ENCODE measurements at places on chromosomes 5 and 9.

DNA sequence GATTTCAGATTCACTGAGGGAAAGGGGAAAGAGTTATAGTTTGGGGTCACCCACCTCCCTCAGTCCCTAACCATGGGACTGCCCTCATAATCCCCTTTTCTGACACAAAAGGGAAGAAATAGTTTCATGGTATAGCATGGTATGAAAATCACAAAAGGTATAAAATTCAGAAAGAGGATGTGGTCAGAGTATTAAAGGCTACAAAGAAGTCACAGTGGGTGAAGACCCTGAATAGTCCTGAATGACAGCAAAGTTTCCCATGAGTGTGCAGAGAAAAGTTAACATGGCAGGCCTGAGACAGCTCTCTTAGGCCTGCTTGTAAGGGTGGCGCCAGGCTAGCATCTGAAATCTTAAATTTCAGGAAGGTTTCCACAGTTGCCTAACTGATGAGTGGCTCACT lies 290.6 kb upstream of the ZNF608 start:
- DNase-seq, result no peak

DNA sequence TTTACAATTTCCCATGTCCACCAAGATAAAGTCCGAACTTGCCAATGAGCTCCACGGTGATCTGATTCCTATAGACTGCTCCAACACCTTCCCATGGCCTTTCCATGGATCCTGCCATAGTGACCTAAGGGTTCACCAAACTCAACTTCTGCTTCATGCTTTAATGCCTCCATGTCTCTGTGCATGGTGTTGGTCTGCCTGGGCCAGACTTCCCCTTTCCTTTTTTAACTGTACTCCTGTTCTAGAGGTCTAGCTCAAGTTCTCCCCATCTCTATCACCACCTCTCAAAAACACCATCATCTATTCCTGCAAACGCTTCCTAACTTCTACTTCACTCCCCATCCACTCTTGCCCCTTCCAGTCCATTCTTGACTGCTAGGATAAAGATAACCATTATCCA lies 14.8 kb upstream of the SMARCA2 start:
- no peak for DNase-seq

DNA sequence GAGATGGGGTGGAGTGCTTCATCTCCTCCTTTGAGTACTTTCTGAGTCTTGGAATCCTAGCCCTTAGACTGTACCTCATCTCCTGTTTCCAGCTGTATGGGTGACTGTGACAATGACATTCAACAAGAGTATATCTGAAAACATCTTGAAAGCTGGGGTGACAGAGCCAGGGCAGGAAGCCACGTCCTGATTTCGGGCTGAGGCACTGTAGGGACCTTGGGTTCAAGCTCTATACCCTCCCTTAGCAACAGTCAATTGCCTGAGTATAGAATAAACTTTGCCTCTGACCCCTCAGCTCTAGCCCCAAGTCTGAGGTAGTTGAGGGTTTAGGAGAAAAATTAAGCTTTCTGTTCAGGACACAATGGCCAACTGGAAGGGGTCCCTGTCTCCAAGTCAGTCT lies 6.3 kb downstream of the FOXE1 start:
- DNase-seq, result no peak

- DNase-seq, result no peak
Observed at GRCh38 chr5:145975361-145976066, 39.1 kb downstream of the SH3RF2 start.

DNA sequence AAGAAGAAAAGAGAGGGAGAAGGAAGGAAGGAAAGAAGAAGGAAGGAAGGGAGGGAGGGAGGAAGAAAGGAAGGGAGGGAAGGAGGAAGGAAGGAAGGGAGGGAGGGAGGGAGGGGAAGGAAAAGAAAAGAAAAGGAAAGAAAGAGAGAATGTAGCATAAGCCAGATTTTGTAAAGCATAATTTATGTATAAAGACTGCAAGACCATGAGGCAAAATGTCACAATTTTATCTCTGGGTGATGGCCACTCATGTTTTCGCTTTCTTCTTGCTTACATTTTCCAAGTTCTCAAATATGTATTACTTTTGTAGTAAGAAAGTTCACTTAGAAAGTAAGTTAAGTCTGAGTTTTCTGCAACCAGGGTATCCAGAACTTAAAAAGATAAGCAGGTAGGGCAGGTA lies 3.4 kb upstream of the RNF183 start:
- no peak for DNase-seq

DNA sequence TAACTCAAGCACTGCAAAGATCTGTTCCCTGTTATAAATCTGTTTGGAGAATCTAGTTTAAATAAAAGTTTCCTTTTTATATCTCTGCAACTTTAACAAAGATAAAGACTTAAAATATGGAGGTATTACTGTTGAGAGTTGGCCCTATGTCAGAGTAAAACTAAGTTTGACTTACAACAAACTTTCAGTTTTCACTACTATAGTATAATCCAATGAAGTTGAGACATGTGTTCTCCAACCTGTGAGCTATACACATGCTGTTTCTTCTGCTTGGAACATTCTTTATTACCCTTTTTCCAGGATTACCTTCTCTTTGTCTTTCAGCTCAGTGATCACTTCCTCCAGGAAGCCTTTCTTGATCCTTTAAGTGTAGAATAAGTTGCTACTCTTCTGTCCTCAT lies 1109.3 kb downstream of the MAT2B start:
- no peak for DNase-seq

GRCh38 chr5:107937651-107938355 lies 267.1 kb upstream of the EFNA5 start:
- no peak for DNase-seq

DNA sequence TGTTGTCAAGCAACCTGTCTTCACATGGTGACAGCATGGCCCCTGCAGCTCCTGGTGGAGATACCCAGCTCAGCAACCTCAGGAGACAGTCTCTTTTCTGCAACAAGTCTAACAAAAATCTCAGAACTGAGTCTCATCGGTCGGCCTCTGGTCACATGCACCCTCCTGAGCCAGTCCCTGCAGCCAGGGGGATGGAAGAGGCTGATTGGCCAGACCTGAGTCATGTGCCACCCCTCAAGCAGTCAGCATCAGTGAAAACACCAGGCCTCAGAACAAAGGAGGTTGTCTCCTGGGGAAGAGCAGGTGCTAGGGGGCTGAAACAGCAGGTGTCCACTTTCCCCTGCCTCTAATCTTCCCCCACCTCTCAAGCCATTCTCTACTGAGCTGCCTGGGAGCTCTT lies 54.4 kb downstream of the SMIM23 start:
- no peak for DNase-seq

GRCh38 chr9:114000063-114000454 lies 78.0 kb downstream of the AMBP start:
- DNase-seq, result no peak

- DNase-seq, result peak; percentile 71
Observed at GRCh38 chr9:130732136-130732535, 38.6 kb downstream of the EXOSC2 start.

- no peak for DNase-seq
Observed at GRCh38 chr9:100306283-100306682, 46.5 kb downstream of the TEX10 start.

GRCh38 chr9:71886541-71886940 lies 24.5 kb downstream of the ABHD17B start:
- no peak for DNase-seq

DNA sequence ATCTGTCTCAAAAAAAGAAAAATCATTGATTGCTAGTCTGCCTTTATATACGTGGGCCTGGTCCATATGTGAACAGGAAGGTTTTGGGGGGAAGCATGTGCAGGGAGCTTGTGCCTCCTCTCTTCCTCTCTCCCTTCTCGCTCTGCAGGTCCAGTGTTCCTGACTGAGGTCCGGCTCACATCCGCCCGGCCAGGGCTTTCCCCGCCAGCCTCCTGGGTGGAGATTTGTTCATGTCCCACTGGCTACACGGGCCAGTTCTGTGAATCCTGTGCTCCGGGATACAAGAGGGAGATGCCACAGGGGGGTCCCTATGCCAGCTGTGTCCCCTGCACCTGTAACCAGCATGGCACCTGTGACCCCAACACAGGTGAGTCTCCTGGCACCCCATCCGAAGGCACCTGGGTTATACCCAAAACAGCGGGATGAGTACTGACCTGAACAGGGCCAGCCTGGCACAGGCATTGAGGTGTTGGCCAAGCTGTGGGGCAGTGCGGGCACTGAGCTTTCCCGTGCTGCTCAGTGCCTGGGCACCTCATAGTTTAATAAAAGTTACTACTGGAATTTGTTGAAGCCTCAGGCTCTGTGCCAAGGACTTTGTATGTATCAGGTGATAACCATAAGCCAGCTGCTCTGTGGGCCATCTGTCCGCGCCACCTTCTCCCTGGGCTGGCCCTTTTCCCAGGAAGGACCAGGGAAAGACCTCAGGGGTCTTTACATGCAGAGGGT lies 39.4 kb upstream of the AIF1L start:
- no peak for DNase-seq

GRCh38 chr5:129672006-129672405 lies 75.9 kb upstream of the MINAR2 start:
- no peak for DNase-seq
